Keratinocyte (primary cell): ENCODE measurements at places on chromosomes 3 and 15. TPM values are rescaled to one million over a fixed set of nuclear protein-coding genes. Genes with fewer than 3 reads are reported as not detected.

The ARPP21 gene
- not detected in 3 replicates for polyA plus RNA-seq

- DNase-seq = no peak
- H3K4me1 ChIP-seq = peaks cover 54% of the 10 kb centered on the region
- no peak overlapping the region for H3K27ac ChIP-seq
- peaks cover 31% of the 10 kb centered on the region for H3K36me3 ChIP-seq
Measured at GRCh38 chr15:63337046-63337445, 44.6 kb downstream of the CA12 start.

- H3K36me3 ChIP-seq = no peaks in the 10 kb centered on the region
- no peaks in the 10 kb centered on the region for H3K27me3 ChIP-seq
- DNase-seq = no peak
Measured at GRCh38 chr3:182812123-182812522, 18.8 kb downstream of the ATP11B start.

DNA sequence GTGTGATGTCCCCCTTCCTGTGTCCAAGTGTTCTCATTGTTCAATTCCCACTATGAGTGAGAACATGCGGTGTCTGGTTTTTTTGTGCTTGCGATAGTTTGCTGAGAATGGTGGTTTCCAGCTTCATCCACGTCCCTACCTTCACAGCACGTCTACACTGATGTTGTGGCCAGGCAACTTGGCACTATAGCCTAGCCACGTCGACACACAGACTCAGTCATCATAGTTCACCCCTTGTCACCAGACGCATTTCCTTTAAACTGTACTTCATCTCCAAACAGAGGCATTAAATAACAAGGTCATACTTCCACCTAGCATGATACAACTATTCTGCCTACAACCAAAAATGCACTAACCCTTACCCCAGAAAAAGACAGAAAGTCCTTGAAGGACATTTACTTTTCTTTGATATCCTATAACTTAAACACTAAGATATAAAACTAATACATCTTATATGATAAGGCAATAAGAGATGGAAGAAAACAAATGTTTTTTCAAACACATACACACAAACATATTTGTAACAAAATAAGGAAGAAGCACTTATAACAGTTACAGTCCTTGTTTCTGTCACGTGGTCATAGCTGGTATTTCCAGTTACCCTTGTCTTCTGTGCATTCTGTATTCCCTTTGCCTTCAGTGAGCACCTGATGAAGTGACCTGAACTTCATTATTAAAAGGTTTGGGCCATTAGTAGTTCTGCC is 121.4 kb downstream of the KLF13 start:
- no peak for DNase-seq
- H3K36me3 ChIP-seq = no peaks in the 10 kb centered on the region
- no peak overlapping the region for H3K4me3 ChIP-seq
- peaks cover 20% of the 10 kb centered on the region for H3K4me1 ChIP-seq
- H3K27me3 ChIP-seq = no peaks in the 10 kb centered on the region

The CSPG4 gene
- polyA plus RNA-seq = 0.67 to 1.9 TPM (median 1.7 TPM) in 3 replicates
